ENCODE measurements at places on chromosomes 6 and 20.

DNA sequence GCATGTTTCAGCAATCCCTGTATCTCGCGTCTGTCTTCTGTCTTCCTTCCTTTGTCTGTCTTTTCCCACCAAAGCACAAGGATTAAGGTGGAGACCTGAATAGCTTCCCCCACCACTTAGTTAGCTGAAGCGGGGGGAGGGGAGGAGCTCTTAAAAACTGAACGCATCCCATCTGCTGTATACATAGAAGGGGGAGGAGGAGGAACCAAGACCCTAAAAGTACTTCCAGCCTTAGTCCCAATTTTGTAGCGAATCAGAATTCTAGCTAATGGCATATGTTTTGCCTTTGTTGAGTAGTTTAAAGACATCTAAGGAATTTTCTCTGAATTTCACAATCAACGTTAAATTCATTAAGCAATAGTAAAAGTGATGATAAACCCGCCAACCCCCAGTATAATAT, 47.9 kb downstream of the GNAS start:
- DNase-seq, result no peak

- peak; percentile 56 for DNase-seq
Measured at GRCh38 chr6:136607932-136608772, 57.9 kb upstream of the MAP7 start.

GRCh38 chr6:139863964-139864363, 489.5 kb upstream of the CITED2 start:
- no peak for DNase-seq

DNA sequence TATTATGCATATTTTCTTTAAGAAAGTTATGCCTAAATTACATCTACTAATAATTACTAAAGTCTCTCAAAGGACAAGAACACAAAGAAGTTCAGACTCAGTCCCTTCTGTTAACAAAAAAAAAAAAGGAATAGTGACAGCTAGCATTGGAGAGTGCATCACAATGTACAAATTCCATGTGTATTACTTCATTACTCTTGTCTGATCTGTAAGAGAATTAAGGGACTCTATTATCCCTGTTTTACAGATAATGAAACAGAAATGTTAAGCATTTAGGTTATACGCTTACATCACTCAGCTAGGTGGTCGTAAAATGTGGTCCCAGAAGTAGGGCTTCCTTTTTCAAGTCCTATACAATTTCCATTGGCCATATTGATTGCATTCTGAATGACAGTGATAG, 17.2 kb upstream of the VNN1 start:
- DNase-seq, result no peak

- no peak for DNase-seq
Measured at GRCh38 chr6:83417880-83418663, 12.8 kb downstream of the ME1 start.

Measured in stimulated activated CD8-positive, alpha-beta memory T cell treated with anti-CD3 and anti-CD28 coated beads, Interleukin-4, amount 100 ng/mL, for 1 hour (primary cell).